ENCODE measurements at places on chromosomes 12 and 14.

DNA sequence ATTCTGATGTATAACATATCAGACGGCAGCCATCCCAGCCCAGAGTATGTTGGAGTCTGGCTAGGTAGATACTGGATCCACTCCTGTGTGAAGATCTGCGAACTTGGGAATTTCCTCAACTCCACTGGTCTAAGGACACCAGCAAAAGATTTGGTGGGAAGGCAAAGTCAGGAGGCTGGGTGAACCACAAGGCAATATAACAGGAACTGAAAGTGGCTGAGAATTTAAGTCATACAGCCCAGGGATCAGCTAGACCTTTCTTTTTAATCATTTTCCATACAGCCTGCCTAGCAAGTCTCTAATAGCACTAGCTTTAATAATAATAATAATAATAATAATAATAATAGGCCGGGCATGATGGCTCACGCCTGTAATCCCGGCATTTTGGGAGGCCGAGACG, 34.8 kb downstream of the BRAP start:
- no peak for DNase-seq

- DNase-seq: no peak
Observed at GRCh38 chr12:80184926-80185325, 85.6 kb downstream of the OTOGL start.

- no peak for DNase-seq
Observed at GRCh38 chr12:1650260-1650977, 21.4 kb downstream of the WNT5B start.

DNA sequence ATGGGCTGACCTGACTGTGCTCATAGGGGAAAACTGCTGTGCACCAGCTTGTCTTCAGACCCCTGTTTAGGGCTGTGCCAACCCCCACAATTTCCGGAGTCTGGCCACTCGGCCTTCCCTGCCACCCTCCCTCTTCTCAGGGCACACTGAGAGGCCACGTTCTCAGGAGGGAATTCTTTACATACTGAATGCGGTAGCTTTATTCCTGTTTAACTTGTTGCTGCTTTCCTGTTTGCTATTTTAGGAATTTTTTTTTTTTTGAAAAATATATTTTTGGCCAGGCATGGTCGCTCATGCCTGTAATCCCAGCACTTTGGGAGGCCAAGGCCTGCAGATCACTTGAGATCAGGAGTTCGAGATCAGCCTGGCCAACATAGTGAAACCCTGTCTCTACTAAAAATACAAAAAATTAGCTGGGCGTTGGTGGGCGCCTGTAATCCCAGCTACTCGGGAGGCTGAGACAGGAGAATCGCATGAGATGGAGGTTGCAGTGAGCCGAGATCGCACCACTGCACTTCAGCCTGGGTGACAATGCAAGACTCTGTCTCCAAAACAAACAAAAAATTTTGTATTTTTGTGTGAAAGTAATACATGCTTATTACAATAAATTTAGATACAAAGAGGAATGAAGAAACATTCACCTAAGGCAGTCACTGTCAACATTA, 39.5 kb downstream of the TPCN1 start:
- no peak for DNase-seq

DNA sequence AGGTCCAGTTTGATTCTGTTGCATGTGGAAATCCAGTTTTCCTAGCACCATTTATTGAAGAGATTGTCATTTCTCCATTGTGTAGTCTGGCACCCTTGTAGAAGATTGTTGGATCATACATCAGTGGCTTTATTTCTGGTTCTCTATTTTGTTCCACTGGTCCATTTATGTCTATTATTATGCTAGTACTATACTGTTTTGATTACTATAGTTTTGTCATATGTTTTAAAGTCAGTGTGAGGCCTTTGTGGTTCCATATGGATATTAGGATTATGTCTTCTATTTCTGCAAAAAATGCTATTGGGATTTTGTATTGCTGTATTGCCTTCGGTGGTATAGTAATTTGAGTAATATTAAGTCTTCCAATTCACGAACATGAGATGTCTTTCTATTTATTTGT, 51.4 kb downstream of the LEMD3 start:
- DNase-seq: no peak

GRCh38 chr12:52670961-52671360, 9.2 kb downstream of the KRT1 start:
- DNase-seq: no peak

DNA sequence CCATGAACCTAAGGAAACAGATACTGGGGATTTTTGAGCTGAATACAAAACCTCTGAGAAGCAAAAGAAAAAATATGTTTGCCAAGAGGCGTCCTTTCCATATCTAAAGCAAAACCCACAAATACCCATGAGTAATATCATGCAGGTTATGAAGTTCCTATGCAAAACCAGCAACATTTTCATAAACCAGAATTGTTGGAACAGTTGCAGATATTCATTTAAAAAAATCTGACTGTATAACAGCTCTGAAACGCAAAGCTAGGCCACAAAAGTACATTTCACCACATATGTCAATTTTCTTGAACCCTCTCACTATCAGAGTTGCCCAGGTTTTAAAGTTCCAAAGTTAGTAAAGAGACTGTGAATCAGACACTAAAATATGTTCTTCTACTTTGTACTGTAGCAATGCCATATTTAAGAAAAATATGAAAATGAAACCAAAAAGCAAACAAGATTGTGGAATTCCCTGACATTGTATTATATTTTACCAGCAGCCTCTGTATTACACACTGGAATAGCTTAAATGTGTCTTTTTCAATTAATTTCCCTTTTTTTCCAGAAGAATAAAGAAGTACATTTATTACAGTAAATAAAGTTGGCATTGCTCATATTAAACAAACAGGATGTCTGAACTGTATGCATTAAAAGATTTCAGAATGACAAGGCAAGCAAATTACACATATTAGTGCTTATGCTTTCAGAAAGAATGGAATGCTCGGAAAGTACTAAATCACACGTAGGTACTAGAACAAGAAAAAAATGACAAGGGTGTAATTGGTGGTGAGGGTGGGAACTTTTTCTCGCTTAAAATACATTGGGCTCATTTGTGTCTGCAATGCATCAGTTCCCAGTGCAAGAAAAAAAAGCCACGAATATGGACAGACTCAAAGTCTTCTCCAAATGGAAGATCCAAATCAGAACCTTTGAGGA, 33.6 kb upstream of the HIF1A start:
- no peak for DNase-seq

- DNase-seq: no peak
Observed at GRCh38 chr12:121789233-121789781, 4.2 kb downstream of the RHOF start.

GRCh38 chr14:75282170-75282554, 3.5 kb downstream of the FOS start:
- no peak for DNase-seq

- DNase-seq: no peak
Observed at GRCh38 chr12:131928080-131928710, 881 bp upstream of the PUS1 start.

Data from activated T-helper 2 cell treated with anti-CD3 and anti-CD28 coated beads, Interferon-gamma antibody, Interleukin-2, Interleukin-4, amounts not matched to agents 10 μg/mL and 5 μg/mL and 100 μg/mL, durations not matched to agents 14 hours and 24 hours and 36 hours (primary cell).